ENCODE measurements at places on chromosomes 12 and 14.

DNA sequence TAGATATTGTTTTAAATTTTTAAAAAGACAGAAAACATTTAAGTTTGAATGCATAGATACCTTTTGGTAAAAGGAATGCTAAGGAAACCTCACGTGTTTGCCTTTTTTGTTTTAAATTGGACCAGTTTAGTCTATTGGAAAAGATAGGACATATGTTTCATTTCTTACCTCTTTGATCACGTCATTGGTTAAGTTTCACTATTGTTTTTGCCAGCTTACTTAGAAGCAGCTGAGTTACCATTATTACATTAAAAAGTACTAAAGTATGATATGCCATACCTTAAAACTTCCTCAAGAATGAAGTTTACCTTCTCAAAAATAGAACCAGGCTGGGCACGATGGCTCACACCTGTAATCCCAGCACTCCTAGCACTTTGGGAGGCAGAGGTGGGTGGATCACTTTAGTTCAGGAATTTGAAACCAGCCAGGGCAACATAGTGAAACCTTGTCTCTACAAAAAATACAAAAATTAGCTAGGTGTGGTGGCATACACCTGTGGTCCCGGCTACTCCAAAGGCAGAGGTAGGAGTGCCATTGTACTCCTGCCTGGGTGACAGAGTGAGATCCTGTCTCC is 54.4 kb downstream of the SRGAP1 start:
- DNase-seq = no peak

DNA sequence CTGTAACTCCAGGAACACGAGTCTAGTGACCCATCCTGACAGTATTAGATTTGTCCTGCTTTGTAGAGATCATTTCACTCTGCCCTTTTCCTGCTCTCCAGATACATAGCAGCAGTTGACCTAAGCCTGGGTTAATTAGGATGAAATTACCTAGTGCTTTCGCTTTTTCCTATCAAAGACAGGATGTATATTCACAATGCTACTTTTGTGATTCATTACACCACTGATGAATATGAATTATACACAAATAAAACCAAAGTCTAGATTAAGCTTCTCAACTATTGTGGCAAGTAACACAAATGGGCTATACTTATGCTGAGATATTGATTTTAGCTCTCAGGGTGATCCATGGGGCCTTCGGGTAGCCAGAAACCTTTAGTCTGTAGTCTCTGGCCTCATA is 17.9 kb downstream of the CERS5 start:
- no peak for DNase-seq

- no peak for DNase-seq
Measured at GRCh38 chr14:24911324-24912109, 138.4 kb downstream of the STXBP6 start.

GRCh38 chr12:104909761-104910160 is 48.3 kb downstream of the SLC41A2 start:
- no peak for DNase-seq

GRCh38 chr12:1502831-1503230 is 91.5 kb downstream of the FBXL14 start:
- DNase-seq = no peak

DNA sequence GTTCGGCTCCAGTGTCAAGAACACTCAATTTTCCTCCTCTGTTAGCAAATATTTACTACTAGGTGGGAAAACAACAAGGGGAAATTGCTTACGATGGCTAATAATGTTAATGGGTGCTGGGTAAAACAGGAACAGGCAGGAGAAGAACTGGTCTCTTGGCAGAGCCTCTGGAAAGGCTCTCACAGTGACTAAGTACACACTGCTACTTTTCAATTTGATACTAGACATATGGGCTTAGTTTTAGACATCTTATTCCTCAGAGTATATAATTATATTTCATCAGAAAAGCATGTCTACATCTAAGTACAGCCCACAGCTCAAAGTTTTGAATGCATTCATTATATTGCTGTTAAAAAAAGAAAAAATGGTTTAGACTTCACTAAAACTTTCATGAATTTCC is 65.4 kb upstream of the SAV1 start:
- DNase-seq = no peak

- no peak for DNase-seq
Measured at GRCh38 chr12:110726708-110727369, 15.9 kb downstream of the PPP1CC start.

DNA sequence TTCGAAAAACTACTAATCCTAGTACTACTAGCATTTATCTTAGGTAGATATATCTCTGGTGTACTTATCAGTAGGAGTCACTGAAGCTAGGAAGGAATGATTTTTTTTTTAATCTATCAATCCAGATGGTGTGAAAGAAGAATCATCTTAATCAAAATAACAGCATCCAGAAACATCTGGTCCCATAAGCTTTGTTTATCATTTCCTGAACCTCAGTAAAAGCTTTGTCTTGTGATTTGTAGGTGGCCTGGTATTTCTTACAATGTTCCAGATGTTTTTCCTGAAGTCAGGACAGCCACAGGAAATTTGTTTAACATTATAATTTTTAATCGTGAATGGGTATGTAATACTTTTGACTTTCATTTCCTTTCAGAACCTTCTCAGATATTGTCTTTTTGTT is 28.0 kb upstream of the LUM start:
- DNase-seq = no peak

- DNase-seq = no peak
Measured at GRCh38 chr14:93946104-93946503, 19.0 kb downstream of the FAM181A start.

DNA sequence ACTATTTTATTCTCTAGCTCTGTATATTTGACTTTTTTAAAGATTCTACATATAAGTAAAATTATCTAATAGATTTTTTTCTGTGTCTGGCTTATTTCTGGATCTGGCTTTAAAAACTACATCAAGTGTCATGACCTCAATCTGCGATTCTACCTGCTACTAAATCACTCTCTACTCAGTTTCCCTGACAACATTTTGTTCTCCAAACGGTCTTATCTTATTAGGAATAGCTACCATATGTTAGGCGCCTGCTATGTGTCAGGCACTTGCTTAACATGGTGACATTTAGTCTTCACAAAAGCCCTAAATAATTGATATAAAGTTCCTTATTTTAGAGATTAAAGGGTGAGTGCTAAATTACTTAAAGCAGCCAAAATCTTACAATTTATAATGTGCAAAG is 1362.9 kb upstream of the FLRT2 start:
- DNase-seq = no peak

All from NCI-H446 (cell line).